Naive B cell (primary cell): ENCODE measurements at places on chromosomes 4 and X. TPM values are rescaled to one million over a fixed set of nuclear protein-coding genes. Genes with fewer than 3 reads are reported as not detected.
A peak's percentile ranks its signal among the peaks of the same experiment; 100 is the strongest.

The PNMA6A gene
- not detected for polyA plus RNA-seq

DNA sequence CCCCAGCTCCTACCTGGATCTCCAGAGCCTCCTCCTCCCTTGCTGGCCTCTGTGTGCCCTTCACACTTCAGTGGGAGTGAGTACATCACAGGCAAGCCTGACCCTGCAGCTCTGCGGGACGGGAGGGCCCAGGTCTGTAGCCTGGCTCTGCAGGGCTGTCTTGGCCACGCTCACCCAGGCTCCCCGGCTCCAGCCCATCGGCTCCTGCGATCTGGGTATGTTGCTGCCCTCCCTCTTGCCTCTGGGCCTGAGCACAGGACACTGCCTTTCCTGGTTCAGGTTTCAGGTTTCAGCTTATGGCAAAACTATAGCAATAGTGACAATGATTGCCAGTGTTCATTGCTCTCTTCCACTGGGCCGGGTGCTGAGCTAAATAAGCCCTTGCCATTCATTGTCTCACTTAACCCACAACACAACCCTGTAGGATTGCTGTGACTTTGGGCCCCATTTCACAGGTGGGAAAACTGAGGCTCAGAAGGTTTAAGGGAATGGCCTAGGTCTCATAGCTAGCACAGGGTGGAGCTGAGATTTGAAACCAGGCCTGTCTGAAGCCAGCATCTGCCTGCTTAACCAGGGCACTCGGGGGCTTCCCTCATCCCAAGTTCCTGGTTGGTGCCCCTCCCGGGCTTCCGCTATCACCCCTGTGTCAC lies 44.6 kb upstream of the SORCS2 start:
- peaks cover 18% of the 10 kb centered on the region for H3K27me3 ChIP-seq
- no peak overlapping the region for H3K4me3 ChIP-seq
- DNase-seq = no peak
- H3K4me1 ChIP-seq = no peaks in the 10 kb centered on the region

- H3K4me1 ChIP-seq = peaks cover 32% of the 10 kb centered on the region
- no peaks in the 10 kb centered on the region for H3K36me3 ChIP-seq
- peak; percentile 78 for DNase-seq
- H3K4me3 ChIP-seq = peak overlapping the region; percentile 63
Measured at GRCh38 chr4:75698162-75698962, 25.2 kb upstream of the G3BP2 start.

GRCh38 chrX:45309096-45309495 lies 108.4 kb upstream of the DIPK2B start:
- H3K4me1 ChIP-seq = no peaks in the 10 kb centered on the region
- DNase-seq = no peak
- H3K4me3 ChIP-seq = no peak overlapping the region

- H3K27ac ChIP-seq = no peak overlapping the region
- H3K27me3 ChIP-seq = no peaks in the 10 kb centered on the region
- no peaks in the 10 kb centered on the region for H3K36me3 ChIP-seq
- no peak for DNase-seq
- H3K4me1 ChIP-seq = peaks cover 7% of the 10 kb centered on the region
Measured at GRCh38 chr4:118972167-118972566, 83.5 kb downstream of the SYNPO2 start.

GRCh38 chrX:70527610-70528345 lies 83.1 kb downstream of the DLG3 start:
- H3K36me3 ChIP-seq = no peaks in the 10 kb centered on the region
- DNase-seq = no peak
- H3K4me1 ChIP-seq = no peaks in the 10 kb centered on the region
- H3K27ac ChIP-seq = no peak overlapping the region
- H3K4me3 ChIP-seq = no peak overlapping the region

- DNase-seq = peak; percentile 46
- H3K27ac ChIP-seq = peak overlapping the region; percentile 27
- peak overlapping the region; percentile 96 for H3K4me3 ChIP-seq
Measured at GRCh38 chrX:69163936-69164741, 1.1 kb downstream of the PJA1 start.

DNA sequence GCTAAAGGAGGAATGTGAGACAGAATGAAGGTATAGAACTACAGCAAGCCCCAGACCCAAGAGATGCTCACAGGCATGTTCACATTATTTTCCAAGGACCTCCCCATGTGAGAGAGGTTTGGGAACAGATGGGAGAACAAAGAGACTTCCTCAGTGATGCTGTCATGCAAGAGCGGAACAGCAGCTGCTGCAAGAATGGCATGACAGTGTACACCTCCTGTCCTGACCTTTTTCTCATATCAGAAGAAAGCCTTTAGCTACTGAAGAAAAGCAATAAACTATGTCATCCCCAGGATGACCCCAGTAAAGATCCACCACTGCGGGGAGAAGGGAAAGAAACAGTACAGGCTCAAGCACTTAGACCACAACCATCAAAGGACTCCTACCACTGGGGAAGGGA lies 7.2 kb downstream of the PRDM5 start:
- no peaks in the 10 kb centered on the region for H3K4me1 ChIP-seq
- no peak overlapping the region for H3K4me3 ChIP-seq
- H3K36me3 ChIP-seq = no peaks in the 10 kb centered on the region
- H3K27ac ChIP-seq = no peak overlapping the region
- H3K27me3 ChIP-seq = no peaks in the 10 kb centered on the region

GRCh38 chr4:54386042-54386669 lies 157.1 kb downstream of the PDGFRA start:
- H3K27me3 ChIP-seq = no peaks in the 10 kb centered on the region
- H3K27ac ChIP-seq = no peak overlapping the region
- DNase-seq = no peak
- no peaks in the 10 kb centered on the region for H3K36me3 ChIP-seq

- no peak for DNase-seq
- no peaks in the 10 kb centered on the region for H3K27me3 ChIP-seq
- peaks cover 12% of the 10 kb centered on the region for H3K4me1 ChIP-seq
- no peaks in the 10 kb centered on the region for H3K36me3 ChIP-seq
Measured at GRCh38 chrX:109537324-109537665, 651 bp downstream of the NXT2 start.

- no peak overlapping the region for H3K27ac ChIP-seq
- no peaks in the 10 kb centered on the region for H3K36me3 ChIP-seq
- peaks cover 3% of the 10 kb centered on the region for H3K27me3 ChIP-seq
- no peaks in the 10 kb centered on the region for H3K4me1 ChIP-seq
- no peak overlapping the region for H3K4me3 ChIP-seq
Measured at GRCh38 chr4:9679704-9680478, 101.5 kb upstream of the DRD5 start.
